ENCODE measurements at places on chromosomes 2 and 18. TPM values are rescaled to one million over a fixed set of nuclear protein-coding genes. Genes with fewer than 3 reads are reported as not detected.

IL1B gene
- 615 TPM for total RNA-seq

GRCh38 chr2:214730800-214731407 is 78.6 kb downstream of the BARD1 start:
- no peak for DNase-seq

DNA sequence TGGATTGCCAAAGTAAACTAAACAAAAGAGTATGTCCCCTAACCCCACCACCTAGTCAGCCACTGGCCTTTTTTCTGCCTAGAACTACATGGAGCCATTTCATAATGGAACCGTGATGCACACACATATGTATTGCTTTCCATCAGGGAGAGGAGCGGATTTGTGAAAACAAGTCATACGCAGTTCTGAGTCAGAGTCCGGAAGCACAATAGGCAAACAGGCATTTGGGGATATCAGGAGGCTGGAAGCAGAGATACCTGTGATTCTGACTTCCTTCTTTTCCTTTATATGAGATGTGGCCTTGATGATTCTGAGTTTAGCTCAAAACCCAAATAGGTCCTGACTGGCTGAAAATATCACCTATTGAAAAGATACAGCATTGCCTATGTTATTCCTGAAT is 93.5 kb downstream of the TMEM163 start:
- no peak for DNase-seq

GRCh38 chr2:205759257-205759656 is 77.0 kb downstream of the NRP2 start:
- DNase-seq, result no peak

DNA sequence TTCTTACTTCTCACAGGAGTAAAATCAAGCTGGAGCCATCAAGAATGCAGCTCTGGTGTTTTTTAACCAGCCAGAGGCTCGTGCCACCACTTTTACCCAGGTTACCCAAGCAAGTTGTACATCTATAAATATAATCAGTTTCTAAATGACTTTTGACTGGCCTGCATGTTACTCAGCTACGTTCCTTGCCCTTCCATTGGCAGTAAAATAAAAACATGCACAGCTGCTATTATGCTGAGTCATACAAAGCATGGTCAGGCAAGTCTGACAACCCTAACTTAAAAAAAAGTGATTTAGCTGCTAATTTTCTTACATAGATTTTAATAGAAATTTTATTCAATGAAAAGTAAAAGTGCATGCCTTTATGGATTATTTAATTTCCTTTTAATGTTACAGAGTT is 111.7 kb upstream of the CSRNP3 start:
- no peak for DNase-seq

- DNase-seq, result no peak
These were observed 673.2 kb downstream of the TMEM182 start for GRCh38 chr2:103435010-103435409.

DNA sequence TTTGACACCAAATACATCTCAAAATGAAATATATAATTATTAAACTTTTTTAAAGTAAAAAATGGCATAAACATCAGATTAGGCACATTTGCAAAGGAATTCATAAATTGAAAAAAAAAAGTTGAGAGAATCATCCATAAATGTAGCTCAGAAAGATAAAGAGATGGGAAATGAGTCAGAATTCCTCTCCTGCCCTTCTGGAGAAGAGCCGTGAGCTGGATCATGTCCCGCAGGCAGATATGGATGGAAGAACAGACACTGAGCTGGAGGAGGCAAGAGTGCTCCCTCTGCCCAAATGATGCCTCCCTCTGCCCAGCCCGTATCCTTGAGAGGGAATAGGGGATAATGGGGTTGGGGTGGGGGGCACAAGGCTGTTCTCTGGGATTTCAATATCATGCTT is 190.9 kb downstream of the TFCP2L1 start:
- no peak for DNase-seq

MOCOS gene
- not detected for total RNA-seq

TWIST2 gene
- not detected for total RNA-seq

DNA sequence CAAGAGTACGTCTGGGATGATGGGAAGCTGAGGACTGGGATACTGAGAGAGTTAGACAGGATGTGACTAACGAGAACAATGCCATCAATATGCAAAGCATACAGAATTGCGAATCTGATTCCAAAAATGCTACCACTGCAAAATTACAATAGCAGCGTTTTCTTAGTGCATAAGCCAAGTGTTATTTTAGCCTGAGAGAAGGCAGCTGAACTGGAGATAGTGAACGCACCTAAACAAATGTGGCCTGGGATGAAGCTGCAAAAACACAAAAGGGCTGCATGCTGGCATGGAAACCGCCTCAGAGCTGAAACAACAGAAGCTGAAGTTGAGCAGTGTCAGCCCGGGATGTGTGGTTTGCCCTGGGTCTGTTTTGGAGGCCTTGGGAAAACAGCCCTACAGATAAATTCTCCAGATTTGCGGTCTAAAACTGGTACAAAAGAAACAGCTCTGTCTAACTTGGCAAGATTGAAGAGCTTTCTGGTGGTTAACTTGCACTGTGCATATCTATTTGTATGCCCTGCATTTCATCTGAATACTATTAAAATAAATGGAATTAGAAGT is 45.5 kb downstream of the LYPD6 start:
- no peak for DNase-seq

DNA sequence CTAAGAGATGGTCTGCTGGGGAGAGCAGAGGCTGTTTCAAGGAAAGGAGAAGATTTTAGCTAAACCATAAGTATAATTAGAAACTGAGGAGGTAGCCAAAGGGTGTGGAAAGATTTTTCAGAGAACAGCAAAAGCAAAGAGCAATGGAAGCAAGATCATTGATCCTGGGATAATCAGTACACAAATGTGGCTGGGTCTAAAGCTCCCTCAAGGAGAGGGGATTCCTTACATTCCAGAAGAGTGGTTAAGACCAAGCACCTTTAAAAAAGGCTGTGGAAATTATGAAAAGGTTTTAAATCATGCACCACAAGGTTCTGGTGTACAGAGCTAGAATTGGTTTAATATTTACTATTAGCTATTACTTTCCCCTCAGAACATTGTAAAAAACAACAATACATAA is 246.0 kb upstream of the UBE2E3 start:
- no peak for DNase-seq

DNA sequence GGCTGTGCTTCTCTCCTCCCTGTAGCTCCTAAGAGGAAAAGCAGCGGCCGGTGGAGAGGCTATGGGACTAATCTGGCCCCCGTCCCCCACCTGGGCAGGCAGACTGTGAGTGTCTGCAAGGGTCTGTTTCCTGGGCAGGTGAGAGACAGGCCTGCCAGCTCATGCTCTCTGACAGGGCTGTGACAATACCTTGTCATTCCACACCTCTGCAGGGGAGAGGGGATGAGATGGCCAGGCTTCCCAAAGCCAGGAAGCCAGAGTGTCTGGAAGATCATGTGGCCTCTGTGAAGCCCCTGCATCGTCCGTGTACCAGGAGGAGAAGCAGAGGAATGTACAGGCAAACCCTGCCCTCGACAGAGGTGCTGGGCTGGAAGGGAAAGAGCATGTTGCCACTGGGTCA is 142.5 kb upstream of the GATA6 start:
- DNase-seq, result no peak

GRCh38 chr2:20225294-20226151 is 593 bp upstream of the SDC1 start:
- DNase-seq, result no peak

DNA sequence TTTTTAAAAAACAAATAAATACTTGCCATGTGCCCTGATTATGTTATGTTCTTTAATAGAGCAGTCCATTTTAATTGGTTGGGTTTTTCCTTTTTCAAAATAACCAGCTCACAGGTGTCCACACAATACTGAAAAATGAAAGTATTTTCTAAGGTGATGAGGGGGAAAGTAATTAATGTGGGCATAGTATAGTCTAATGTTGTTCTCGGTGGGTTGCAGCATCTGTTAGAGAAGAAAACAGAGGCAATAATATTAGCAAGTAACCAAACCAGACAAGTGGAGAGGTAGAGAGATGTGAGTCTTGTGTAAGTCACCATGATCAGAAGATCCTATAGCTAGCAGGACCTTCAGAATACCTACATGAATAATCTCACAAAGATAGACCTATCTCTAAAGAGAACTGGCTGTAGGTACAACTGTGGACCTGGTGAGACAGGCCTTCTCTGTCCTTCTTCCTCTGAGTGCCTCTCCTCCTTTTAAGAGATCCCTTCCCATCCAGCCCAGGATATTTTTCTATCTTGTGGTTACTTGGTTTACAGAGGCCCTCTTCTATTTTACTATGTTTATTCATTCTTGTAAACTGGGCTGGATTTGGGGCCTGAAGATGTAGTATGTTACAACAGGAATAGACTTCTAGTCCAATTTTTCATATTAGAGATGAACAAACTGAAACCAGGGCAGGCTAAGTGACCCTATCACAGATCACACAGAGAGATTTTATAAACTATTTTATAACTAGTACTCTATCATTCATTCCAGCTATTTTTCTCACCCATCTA is 67.1 kb upstream of the MSTN start:
- no peak for DNase-seq

DNA sequence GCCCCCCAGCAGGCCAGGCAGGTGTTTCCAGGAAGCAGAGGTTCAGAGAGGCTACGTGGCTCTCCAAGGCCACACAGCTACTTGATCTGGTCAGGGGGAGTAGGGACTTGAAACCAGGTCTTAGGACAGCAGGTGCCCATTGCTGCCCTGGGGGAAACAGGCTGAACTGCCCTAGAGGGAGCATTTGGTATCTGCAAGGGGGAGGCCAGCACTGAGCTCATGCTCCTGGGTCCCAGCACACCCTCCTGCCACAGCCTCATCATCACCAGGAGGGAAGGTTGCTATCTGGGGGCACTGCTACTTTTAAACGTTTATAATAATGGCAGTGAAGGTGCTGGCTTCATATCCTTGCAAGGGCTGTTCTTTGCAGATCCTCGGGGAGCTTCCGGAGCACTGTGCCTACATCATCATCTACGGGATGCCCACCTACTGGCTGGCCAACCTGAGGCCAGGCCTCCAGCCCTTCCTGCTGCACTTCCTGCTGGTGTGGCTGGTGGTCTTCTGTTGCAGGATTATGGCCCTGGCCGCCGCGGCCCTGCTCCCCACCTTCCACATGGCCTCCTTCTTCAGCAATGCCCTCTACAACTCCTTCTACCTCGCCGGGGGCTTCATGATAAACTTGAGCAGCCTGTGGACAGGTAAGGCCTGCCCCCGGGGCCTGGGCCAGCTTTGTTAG is 36.1 kb downstream of the ABCG8 start:
- DNase-seq, result no peak

GNAL gene
- 0.67 TPM for total RNA-seq

C2orf81 gene
- 10.5 TPM for total RNA-seq

DNA sequence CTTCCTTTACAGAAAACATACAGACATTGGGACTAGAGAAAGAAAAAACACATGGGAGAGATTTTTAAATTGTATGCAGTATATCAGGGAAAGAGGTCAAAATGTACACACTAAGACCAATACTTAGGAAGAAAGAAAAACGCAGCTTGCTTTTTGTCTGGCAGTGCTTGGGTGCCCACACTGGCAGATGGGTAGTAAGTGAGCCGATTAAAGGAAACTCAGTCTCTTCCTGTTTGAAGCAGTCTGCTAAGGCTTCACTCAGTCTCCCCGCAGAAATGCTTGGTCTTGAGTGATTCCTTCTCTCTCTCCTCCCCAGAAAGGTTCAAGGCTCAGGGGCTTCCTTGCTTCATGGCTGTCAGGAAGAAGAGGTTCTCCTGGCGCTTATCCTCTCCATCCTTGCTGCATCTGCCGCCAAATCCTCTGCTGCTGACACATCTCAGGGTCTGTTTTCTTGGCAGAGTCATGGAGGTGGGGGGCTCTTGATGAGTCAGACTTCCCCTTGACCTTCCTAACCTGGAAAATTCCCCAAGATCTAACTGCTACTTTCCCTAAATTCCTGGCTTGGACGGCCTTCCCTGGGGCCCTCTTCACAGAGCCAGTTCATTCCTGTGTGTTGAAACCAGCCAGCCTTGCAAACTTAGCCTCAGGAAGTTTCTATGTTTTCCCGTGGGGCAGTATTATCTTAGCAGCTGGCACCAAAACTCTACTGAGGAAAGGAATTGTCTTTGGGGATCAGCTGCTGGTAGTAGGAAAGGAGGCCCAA is 10.5 kb upstream of the TMSB10 start:
- DNase-seq, result peak; percentile 54

DNA sequence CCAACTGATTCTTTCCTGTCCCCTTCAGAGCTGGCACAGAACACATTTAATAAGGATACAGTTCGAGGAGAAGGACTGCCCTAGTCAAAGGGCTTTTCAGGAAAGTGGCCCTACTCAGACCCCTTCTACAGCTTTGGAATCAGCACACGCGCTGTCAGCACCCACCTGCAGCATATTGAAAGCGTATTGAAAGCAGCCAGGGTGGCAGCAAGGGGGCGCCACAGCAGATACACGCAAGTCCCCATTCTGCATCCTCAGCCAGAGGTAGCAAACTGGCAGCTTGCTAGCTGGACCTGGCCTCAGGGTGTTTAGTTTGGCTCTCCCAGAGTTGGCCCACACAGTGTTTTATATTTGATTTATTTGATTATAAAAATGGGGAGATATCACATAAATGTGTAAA is 101.0 kb upstream of the NT5C1B start:
- no peak for DNase-seq

DNA sequence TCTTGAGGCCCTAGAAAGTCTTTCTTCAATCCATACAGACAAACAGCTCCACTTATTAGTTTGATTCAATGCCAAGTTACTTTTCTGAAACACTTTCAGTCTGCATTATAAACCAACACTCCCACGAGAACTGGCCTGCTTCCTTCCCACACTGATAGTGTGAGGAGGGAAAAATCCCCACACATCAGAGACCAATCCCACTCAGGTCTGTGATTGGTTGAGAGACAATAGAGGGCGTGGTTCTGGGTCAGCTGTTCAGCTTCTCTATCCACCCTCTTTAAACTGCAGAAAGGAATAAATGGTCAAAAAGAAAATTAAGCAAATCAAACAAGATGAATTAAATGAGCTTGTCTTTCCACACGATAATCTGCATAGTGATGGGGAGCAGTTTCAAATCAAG is 152.5 kb downstream of the NRP2 start:
- DNase-seq, result no peak

DNA sequence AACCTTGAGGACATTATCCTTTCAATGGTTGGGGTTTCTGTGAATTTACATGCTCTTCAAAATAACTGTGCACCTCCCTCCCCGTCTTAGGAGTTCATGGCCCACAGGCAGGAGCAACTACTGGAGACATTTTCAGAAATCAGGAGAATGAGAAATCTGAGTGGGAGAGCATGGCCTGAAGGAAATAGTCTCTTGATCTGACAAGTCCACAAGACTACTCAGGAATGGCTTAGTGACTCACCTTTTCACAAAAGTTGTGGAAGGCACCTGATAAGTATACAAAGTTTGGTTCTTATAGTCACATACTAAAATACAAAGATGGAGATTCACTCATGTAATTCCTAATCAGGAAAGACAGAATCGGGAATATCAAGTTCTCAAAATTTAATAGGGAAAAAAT is 83.6 kb upstream of the NCKAP5 start:
- no peak for DNase-seq

GRCh38 chr2:138058427-138058826 is 94.2 kb downstream of the HNMT start:
- no peak for DNase-seq

DNA sequence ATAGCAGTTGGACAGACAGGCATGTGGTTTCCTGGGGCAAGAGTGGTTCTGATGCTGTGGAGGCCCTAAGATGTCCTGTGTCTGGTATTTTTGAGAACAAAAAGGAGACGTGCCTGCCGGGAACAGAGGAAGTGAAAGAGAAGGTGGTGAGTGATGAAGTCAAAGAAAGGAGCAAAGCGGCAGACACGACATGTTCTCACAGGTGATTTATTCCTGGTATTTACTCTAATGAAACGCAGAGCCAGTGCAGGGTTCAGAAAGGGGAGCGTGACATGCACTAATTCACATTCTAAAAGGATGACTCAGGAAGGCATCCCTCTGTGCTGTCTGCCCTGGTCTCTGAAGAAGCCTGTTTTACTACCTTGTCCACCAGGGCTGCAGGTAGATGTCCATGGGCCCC is 211.0 kb downstream of the KCNE4 start:
- DNase-seq, result no peak

All from naive thymus-derived CD4-positive, alpha-beta T cell (primary cell).